ENCODE measurements at places on chromosomes 2 and 18. TPM values are rescaled to one million over a fixed set of nuclear protein-coding genes. Genes with fewer than 3 reads are reported as not detected.

DNA sequence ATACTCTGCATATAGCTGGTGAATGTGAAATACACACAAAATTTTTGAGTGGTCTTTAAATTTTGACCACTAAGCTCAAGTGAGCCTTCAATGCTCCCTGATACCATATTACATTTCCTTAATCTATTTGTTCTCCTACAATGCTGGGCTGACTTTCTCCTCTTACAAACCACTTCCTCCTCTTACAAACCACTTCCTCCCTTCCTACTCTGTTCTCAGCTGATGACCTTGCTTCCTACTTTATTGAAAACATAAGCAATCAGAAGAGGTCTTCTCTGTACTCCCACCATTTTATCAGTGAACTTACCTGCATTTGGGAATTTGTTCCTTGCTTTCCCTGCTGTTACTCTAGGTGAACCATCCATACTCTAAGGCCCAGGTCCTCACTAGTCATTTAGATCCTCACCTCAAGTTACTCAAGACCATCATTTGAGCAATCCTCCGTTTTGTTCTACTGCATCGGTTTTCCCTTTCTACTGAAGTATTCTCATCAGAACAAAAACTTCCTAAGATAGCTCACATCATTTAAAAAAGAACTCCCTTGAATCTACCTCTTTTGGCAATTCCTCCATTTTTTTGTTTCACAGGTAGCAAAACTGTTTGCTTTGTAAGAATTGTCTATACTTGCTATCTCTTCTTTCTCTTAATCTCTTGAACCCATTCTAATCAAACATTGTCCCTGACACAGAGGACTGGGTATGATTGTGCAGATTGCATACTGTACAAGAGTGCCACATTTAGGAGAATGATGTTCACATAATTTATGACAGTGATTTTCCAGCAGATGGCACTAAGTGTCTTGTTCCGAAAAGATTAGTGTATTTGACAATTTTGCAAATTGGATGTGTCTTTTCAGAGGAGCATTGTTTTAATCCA is 96.5 kb downstream of the EPB41L5 start:
- peak; percentile 56 for DNase-seq
- no peaks in the 10 kb centered on the region for H3K27me3 ChIP-seq
- H3K36me3 ChIP-seq = no peaks in the 10 kb centered on the region
- H3K4me3 ChIP-seq = peak overlapping the region; percentile 78
- peaks cover 15% of the 10 kb centered on the region for H3K4me1 ChIP-seq

- H3K4me1 ChIP-seq = peaks cover 13% of the 10 kb centered on the region
- H3K27me3 ChIP-seq = no peaks in the 10 kb centered on the region
- no peak overlapping the region for H3K4me3 ChIP-seq
- no peak overlapping the region for H3K27ac ChIP-seq
- DNase-seq = no peak
- no peaks in the 10 kb centered on the region for H3K36me3 ChIP-seq
These were observed 51.9 kb downstream of the SLC4A1AP start for GRCh38 chr2:27715318-27716210.

DNA sequence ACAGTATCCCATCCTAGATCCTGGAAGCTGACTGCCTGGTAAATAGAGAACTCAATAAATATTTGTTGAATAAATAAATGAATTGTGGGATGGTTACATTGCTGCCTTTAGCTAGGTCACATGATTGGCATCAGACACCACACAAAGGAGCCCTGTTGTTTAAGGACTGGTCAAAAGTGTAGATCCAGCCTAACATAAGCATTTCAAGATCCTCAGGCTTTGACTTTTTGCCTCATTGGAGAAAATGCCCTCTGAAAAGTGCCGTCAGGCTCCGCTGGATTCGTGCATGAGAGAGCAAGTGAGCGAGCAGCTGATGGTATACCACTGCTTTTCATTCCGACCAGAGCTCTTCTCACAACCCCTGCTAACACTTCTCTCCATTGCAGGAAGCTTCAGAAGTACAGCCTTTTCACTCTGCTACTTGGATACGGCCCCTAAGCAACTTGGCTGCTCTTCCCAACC is 1.3 kb upstream of the ZNF24 start:
- no peak overlapping the region for H3K4me3 ChIP-seq
- H3K4me1 ChIP-seq = peaks cover 27% of the 10 kb centered on the region
- H3K27ac ChIP-seq = no peak overlapping the region
- H3K36me3 ChIP-seq = peaks cover 9% of the 10 kb centered on the region
- no peak for DNase-seq

DNA sequence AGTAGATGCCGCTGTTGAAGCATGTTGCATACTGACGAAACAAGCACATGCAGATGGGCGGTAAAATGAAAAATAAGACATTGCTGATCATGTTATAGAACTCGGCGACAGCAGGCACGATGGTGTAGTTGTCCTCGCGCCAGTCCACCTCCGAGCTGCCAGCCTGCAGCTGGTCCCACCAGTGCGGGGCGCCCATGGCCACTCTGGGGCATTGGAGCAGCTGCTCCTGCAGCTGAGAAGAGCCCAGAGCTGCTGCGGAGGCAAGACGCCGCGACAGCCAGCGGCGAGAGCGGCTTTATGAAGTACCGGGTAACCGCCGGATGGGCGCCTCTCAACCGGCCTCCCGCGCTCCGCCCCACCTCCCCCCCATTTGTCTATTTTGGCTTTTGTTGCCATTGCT is 32.6 kb upstream of the ADAM23 start:
- no peak for DNase-seq
- H3K27me3 ChIP-seq = no peaks in the 10 kb centered on the region
- H3K4me1 ChIP-seq = no peaks in the 10 kb centered on the region
- H3K36me3 ChIP-seq = no peaks in the 10 kb centered on the region
- no peak overlapping the region for H3K27ac ChIP-seq

DNA sequence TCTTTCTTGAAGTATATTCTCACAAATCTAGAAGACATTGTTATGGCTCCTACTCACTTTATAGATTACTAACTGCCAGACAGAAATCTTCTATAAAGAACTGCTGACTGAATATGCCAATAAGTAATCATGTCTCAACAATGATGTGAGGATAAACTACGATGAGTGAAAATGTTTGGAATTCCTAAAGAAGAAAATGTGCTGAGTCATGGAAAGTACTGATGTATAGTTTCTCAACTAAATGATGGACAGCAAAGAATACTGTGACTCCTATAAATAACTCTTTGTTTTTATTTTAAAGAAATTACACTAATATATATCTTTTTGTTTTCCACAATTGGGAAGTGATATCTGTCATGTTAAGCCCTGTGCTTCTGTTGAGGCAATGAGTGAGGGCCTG is 232.9 kb downstream of the LNPK start:
- H3K27me3 ChIP-seq = no peaks in the 10 kb centered on the region
- H3K4me3 ChIP-seq = no peak overlapping the region
- no peaks in the 10 kb centered on the region for H3K36me3 ChIP-seq
- no peak for DNase-seq
- H3K27ac ChIP-seq = no peak overlapping the region
- no peaks in the 10 kb centered on the region for H3K4me1 ChIP-seq

Gene CCDC85A
- not detected for polyA plus RNA-seq

Gene OSR1
- polyA plus RNA-seq = not detected

Gene CREB1
- polyA plus RNA-seq = 96.8 TPM

Gene OR6B2
- not detected for polyA plus RNA-seq

Gene COLEC11
- polyA plus RNA-seq = not detected

Gene LRP1B
- not detected for polyA plus RNA-seq

Gene MARCHF4
- not detected for polyA plus RNA-seq

Gene HOXD9
- polyA plus RNA-seq = not detected

Gene ABCB11
- polyA plus RNA-seq = not detected

Data from CD4-positive, CD25-positive, alpha-beta regulatory T cell (primary cell).